ENCODE measurements at places on chromosomes 2 and 18.

GRCh38 chr2:10535703-10536102, 87.6 kb upstream of the ODC1 start:
- no peak for DNase-seq

DNA sequence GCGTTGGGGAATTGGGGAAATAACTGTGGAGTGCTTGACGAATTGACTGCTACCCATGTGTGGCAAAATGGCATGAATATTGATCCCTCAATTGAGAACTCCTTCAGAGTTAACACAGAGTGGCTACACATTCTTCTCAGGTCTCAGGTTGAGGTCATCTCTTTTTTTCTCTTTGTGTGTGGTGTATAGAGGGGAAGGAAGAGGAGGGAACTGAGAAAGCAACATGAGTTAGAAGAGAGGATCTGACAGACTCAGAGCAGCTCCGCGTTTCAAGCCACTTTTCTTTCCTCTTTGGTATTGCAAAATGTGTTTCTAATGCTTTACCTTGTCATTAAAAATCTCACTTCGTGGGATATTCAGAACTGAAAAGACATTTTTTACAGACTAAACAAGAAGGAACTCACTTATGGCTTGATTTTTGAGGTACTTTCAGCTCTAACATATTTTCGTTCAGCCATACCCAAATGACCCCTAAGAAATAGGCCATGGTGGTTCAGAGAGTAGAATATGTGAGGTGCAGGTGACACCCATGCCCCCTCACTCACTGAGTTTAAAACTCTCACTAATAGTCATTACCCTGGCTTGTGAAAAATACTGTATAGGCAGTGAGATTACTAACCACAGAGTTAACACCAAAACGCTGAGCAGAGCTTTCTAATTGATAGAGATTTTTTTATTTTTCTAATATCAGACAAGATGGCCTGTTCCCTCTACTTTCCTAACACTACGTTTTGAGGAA, 22.5 kb downstream of the STAT4 start:
- DNase-seq: no peak

- no peak for DNase-seq
These were observed 136.1 kb upstream of the CHAC2 start for GRCh38 chr2:53631313-53632125.

DNA sequence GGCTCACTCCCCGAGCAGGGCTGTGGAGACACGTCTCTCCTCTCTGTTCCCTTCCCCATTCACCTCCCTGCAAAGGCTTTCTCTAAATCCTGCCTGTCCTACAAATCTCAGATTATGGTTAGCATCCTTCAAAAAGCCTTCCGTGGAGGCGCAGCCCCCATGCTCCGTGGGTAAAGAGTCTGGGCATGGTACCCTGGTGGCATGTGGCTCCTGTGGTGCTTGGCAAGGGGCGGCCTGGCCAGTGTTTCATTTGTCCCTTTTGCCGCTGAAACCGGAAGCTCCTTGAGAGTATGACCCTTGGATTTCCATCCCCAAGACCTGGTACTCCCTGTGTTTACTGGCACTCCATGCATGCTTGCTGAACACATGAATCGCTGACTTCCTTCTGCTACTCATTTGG, 839.3 kb upstream of the SALL3 start:
- DNase-seq: no peak

- no peak for DNase-seq
These were observed 34.2 kb downstream of the THAP4 start for GRCh38 chr2:241602720-241603119.

DNA sequence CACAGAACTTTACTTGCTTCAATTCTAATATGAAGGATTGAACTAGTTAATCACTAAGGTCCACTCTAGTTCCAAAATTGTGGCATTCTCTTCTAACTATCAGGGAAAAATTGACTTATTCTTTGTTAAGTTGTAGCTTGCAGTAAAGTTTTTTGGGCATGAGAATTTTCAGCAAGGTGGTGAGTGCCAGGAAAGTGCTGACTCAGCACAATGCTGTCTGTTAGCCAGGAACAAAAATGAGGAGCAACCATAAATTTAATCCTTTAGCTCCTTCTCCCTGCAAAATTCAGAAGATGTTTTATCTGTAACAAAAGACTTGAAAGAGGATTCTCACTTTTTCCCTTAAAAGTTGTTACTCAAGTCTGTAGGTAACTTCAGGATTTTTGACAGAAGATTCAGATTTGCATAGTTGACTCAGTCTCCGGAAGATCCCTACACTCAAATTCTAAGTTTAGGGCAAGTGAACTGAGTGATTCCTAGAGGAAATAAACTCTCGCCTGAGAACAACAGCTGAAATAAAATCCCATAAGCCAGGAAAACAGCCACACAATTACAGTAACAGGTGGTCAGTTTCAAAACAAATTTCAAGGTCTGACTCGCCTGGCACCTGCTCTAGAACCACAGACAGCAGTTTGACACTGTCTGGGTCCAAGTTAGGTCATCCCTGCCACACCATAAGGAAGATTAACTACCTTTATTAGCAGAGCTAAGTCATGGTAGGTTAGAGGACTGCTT, 20.2 kb upstream of the DARS1 start:
- no peak for DNase-seq

GRCh38 chr2:60440079-60440766, 113.2 kb downstream of the BCL11A start:
- no peak for DNase-seq

- no peak for DNase-seq
These were observed 71.5 kb downstream of the CDC42EP3 start for GRCh38 chr2:37599688-37600525.
